ENCODE measurements at places on chromosomes 7 and 10. TPM values are rescaled to one million over a fixed set of nuclear protein-coding genes. Genes with fewer than 3 reads are reported as not detected.

The NUTM2E gene
- total RNA-seq = 0.18 TPM

DNA sequence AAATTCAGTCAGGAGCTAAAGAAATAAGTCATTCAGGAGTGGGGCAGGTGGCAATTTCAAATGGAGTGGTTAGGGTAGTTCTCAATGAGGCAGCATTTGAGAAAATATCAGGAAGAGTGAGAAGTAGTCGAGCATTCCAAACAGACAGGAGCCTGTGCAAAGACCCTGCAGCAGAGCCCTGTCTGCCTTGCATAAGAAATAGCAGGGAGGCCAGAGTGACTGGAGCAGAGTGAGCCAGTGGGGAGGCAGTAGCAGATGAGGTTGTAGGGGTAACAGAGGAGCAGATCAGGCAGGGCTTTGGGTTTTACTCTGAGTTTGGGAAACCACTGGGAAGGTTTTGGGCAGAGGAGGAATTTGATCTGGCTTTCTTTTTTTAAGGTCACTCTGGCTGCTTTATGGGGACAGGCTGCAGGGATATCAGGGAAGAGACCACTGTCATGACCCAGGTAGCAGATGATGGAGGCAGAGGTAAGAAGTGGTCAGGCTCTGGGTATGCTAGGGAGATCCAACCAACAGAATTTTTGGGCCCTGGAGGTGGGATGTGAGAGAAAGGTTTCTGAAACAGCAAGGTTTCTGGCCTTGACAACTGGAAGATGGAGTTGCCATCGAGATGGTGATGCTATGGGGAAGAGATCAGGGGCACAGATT is 1.3 kb upstream of the BLVRA start:
- peaks cover 5% of the 10 kb centered on the region for H3K36me3 ChIP-seq
- H3K27ac ChIP-seq = no peak overlapping the region
- peaks cover 5% of the 10 kb centered on the region for H3K4me1 ChIP-seq
- H3K27me3 ChIP-seq = no peaks in the 10 kb centered on the region
- no peak for DNase-seq

DNA sequence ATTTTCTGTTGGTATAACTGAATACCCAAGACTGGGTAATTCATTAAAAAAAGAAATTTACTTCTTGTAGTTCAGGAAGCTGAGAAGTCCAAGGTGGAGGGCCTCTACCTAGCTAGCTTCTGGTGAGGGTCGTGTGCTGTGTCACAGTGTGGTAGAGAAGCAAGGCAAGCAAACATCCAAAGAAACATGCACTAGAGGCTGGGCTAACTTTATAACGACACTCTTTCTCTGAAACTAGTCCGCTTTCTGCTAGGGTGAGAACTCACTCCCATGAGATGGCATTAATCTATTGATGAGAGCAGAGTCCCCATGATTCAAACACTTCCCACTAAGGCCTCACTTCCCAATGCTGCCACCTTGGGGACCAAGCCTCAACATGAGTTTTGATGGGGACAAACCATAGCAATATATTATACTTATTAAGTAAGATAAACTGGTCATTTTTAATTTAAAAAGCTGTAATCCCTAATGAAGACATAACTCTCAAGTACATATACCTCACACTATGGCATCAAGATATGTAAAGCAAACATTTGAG is 50.8 kb downstream of the PHYHIPL start:
- no peaks in the 10 kb centered on the region for H3K36me3 ChIP-seq
- H3K4me3 ChIP-seq = no peak overlapping the region
- H3K4me1 ChIP-seq = no peaks in the 10 kb centered on the region
- H3K27ac ChIP-seq = no peak overlapping the region
- DNase-seq = no peak

DNA sequence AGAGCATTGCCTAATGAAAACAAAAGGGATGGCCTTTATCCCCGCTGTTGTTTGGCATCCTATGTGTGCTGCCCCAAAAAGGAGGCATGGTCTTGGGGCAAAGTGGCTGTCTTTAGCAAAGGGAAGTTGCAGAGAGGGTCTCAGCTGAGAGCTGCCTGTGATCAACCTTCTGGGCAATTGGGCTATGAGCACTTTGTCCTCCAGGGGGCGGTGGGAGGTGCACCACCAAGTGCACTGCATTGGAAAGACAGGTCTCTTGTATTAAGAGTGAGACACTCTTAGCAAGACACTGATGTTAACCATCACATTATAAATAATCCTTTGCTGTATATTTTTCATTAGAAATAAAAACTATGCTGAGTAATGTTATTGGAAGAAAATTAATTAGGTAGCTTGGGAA is 314.8 kb downstream of the POM121L12 start:
- H3K27ac ChIP-seq = no peak overlapping the region
- no peaks in the 10 kb centered on the region for H3K36me3 ChIP-seq
- no peak for DNase-seq

DNA sequence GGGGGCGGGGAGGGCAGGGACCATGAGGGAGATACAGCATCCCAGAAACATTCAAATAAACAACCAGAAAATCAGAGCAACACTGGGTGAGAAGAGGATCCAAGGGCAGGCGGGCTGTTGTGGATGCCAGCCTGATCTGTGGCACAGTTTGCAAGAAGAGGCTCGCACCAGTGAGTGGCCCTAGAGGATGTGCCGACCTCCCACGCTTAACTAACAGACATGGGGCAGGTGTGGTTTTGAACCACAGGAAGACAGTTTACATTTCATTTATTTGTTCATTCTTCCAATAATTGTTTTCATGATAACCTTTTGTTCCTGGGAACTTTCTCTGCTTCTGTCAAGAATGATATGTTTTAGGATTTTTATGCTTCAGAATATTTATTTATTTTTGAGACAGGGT is 115.6 kb downstream of the ZNF248 start:
- H3K27me3 ChIP-seq = no peaks in the 10 kb centered on the region
- no peaks in the 10 kb centered on the region for H3K4me1 ChIP-seq
- H3K36me3 ChIP-seq = no peaks in the 10 kb centered on the region
